Renal cortex interstitium (tissue), 15 donors: ENCODE measurements at places on chromosomes 3 and 15. TPM values are rescaled to one million over a fixed set of nuclear protein-coding genes. Genes with fewer than 3 reads are reported as not detected.

DNA sequence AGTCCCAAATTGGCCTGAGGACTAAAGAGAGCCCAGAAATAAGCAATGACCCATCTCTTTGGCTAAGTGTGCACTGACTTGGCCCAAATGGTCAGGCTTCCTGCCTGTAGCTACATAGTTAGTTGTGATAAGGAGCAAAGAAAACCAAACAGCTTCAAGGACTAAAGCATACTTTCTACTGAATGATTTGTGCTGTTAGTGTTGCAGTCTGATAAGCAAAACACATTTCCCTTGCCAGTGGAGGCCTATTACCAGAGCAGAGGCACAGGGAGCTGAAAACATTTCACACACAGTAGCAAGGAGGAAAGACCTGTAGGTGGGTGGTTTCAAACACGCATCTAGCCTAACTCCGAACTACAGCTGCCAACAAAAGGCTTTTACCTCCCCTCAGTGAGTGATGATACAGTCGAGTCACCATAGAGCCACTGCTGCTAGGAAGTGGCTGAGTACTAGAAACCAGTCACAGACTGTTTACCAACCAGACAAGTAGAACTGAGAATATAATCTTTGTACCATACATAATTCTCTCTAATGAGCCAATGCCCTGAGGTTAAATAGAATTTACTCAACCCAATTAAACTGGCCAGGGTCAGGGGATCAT is 222.3 kb upstream of the THBS1 start:
- no peak for DNase-seq

TF gene
- 6.9 TPM for polyA plus RNA-seq

TUSC7 gene
- polyA plus RNA-seq, result not detected

DNA sequence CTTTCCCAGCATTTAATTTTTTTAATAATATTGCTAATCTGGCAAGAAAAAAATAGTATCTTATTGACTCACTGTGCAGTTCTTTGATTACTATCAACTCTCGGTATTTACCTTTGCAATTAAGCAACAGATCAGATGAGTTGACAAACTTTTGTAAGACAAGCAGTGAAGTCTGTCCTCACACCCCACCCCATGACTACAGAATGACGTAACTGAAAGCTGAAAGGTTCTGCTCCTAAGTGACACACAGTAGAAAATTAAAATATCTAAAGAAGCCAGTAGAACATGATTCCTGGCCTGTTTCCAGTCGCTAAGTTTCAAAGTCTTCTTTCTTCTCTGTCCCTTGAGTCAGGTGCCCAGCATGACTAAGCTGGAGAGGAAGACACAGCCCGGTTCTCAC is 135.5 kb downstream of the STT3B start:
- DNase-seq, result no peak

CADM2 gene
- 0.82 TPM for polyA plus RNA-seq

- DNase-seq, result no peak
Measured at GRCh38 chr3:186754871-186755270, 28.5 kb upstream of the EIF4A2 start.

ABCC5 gene
- 75.7 TPM for polyA plus RNA-seq

- no peak for DNase-seq
Measured at GRCh38 chr3:172342097-172342659, 106.1 kb downstream of the GHSR start.

C2CD4A gene
- polyA plus RNA-seq, result 0.57 TPM

DNA sequence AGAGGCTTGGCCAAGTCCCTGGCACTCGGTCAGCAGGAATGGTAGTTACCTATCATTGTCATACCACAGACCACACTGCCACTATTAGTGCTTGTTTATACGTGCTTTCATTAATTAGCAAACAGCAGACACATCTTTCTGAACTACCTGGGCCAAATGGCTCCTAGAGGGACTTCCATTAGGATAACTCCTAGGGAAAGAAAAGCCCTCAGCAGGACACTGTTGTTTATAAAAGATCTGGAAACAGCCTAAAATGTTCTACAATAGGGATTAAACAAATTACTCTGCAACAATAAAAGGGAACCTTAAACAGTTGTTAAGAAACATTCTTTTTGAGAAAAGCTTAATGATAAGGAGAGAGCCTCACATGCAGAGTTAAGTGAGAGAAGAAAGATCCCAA is 38.5 kb downstream of the ARHGEF3 start:
- DNase-seq, result no peak

PRR20G gene
- polyA plus RNA-seq, result not detected

C15orf62 gene
- polyA plus RNA-seq, result 2.1 TPM

AMIGO3 gene
- 1.4 TPM for polyA plus RNA-seq

DNA sequence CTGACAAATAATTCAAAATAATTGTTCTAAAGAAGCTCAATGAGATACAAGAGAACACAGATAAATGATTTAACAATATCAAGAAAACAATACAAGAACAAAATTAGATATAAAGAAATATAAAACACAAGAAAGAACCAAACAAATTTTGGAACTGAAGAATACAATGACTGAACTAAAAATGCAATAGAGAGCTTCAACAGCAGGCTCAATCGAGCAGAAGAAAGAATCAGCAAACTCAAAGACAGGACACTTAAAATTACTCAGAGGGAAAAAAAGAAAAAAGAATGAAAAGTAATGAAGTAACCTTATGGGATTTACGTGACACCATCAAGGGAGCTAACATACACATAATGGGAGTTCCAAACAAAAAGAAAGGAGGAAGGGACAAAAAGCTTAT is 32.1 kb downstream of the CCDC54 start:
- DNase-seq, result no peak

ADGRG7 gene
- polyA plus RNA-seq, result not detected

PLXNB1 gene
- polyA plus RNA-seq, result 238 TPM
